Anterior cingulate cortex (tissue), 58 donors: ENCODE measurements at places on chromosomes 3 and 15.

GRCh38 chr15:92848852-92849598 lies 51.1 kb upstream of the CHD2 start:
- DNase-seq = no peak

DNA sequence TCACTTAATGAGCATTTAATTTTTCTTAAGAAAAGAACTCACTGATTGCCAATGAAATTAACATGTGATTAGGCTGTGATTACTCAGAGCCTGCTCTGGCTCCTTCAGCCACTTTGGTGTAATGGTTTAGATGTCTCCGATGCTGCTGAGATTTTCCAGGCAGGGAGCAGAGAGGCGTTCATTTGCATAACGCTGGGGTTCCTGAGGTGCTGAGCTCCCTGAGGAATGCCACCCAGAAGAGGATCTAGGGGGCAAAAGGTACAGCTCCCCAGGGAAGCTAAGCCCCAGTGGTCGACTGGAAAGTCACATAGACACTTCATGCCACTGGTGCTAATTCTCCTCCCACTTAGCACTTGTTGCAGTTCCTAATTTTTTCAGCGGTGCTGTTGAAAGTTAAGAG lies 119.5 kb downstream of the USP13 start:
- no peak for DNase-seq

DNA sequence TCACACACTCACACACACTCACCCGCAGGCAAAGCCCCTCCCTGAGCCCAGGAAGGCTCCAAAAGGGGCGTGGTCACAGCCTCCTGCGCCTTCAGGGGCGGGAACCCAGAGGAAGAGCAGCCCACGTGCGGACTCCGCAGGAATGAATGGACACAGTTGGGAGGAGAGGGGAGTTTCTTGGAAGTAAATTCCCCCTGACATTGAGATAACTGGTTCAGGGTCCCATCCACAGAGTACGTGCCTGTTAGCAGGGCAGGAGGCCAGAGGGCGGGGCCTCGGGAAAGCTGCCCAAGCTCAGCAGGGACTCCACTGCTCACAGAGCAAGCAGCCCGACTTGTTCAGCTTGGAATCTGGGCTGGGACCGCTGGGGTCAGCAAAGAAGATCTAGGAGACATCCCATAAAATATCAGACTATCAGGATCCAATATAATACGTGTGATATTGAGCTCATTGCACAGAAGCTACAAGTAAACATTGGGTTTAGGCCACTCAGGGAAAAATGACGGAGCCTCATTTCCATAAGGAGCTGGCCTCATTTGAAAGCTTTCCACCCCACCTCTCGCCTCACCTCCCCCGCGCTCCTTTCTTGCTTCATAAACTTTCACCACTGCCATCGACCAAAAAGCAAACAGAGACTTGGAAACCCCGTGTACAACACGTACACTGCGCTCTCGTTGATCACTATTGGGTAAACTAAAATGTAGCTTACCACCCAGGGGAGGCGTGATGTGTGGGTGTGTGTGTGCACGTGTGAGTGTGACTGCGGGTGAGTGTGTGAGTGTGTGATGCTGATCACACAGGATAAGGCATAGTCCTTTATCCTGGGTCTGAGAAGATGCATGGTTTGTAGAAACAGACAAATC lies 36.0 kb downstream of the TM2D3 start:
- no peak for DNase-seq

DNA sequence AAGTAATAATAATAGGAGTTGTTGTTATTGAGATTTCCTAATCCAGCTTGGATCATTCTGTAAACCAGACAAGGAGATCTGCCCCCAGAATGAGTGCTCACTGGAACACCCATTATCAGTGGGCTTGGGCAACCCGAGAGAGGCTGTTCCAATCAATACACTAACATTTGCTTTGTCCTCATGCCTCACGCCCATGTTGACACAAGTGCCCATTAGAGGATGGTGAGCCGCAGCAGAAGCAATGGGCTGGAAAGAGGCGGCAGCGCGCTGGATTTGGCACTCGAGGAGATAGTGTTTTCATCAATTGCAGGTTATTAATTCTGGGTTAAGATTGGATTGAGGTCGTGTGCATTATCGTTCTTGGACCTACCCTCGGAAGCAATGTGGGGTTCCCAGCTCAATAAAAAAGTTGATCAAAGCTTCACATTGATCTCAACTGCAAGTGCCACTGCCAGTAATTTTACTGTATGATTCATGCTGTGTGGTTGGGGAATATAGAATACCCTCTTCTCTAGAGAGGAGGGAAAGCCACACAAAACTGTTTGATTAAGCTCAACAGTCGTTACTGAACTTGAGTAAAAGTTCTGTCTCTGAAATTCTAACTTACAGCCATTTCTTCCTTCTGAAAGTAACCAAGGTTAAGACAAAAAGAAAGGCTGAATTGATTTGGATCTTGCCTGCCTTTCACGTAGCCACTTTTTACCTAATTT lies 15.7 kb downstream of the LYZL4 start:
- no peak for DNase-seq
